ENCODE measurements at places on chromosomes 2 and 18.

DNA sequence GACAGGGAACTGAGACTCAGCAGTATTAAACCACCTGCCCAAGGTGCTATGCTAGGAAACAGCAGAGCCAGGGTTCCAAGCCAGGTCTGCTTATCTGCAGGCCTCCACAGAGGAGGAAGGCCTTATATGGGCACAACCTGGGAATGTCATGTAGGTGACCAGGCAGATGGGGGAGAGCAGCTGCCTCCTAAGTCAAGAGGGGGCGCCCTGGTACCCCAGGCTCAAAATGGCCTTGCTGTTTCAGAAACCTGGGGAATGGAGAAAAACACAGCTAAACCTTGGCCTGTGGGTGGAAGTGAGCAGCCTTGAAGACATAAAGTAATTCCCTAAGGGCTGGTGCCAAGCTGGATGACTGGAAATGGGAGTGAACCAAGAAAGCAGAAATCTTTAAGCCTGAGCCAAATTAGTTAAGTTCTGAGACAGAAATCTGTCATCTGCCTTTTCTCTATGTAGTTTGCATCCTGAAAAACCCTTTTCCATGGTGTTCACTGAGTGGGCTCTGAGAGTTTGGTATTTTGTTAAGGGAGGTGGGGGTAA lies 79.1 kb downstream of the MAPK4 start:
- DNase-seq = no peak

DNA sequence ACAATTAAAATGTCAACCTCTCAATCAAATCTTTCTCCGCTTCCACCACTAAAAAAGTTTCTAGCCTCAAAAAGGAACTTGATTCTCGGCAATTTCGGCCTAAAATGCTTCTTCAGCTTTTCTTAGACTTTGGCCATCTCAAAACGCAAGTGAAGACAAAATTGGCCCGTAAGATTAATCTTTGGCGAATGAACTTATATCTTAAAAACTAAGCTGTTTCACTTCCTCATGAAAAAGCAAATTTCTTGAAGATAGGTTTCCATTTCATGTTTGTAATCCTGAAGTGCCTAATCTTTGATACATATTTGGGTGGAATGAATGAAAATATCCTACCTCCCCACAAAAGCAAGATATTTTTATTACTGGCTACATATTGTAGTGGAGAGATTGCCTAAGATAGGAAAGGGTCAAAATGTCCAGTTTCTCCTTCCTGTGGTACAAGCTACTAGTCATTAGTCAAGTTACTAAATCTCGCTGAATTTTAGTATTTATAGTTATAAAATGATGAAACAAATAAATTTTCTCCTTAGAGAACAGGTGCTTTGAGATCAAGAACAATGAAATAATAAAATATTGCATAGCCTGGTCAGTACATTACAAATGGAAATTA lies 85.4 kb upstream of the ZEB2 start:
- DNase-seq = no peak

DNA sequence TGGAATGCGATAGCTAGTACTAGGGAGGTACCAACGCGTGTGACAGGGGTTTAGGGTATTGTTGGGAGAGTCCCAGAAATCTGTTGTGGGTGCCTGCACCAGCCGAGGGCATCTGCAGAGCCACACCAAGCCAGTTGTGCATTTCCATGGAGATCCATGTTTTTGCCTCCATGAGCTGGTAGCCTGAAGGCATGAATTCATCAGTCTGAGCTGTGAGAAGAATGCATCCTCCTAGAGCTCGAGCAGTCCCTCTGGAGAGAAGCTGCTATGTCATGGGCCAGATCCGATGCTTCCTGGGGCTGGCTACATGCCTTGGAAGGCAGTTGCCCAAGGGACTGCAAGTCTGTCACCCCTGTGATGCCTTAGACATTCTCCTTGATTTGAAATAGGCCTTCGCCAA lies 57.9 kb downstream of the LIPG start:
- no peak for DNase-seq

GRCh38 chr2:162197069-162197825 lies 45.2 kb upstream of the GCG start:
- DNase-seq = no peak

- no peak for DNase-seq
These were observed 18.6 kb downstream of the SLC16A14 start for GRCh38 chr2:230050136-230050535.

DNA sequence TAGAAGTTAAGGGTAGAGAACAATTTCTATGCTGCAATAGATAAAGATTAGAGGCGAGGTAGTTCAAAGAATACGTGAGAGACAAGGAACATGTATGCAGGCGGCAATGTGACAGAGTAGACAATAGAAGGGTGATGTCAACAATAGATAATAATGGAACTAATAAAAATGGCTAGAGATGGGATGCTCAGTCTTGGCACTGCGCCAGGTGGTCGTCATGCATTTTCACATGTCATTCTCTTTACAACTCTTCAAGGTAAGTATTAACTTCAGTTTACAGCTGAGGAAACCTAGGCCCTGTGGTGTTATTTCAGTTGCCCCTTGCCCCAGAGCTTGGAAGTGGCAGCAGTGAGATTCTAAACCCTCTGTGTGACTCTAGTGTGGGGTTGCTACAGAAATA lies 890.7 kb upstream of the CELF4 start:
- no peak for DNase-seq

- DNase-seq = no peak
These were observed 105.1 kb downstream of the NUP35 start for GRCh38 chr2:183229386-183229785.

GRCh38 chr2:128374001-128374710 lies 55.5 kb upstream of the HS6ST1 start:
- DNase-seq = no peak

- no peak for DNase-seq
These were observed 20.0 kb downstream of the ID2 start for GRCh38 chr2:8701681-8702379.

GRCh38 chr2:43714164-43714563 lies 37.9 kb upstream of the C1GALT1C1L start:
- no peak for DNase-seq
